Uterus (tissue), 4 donors: ENCODE measurements at places on chromosomes 5 and 9.

- no peak for DNase-seq
Observed at GRCh38 chr5:14760548-14761002, 96.1 kb downstream of the OTULIN start.

DNA sequence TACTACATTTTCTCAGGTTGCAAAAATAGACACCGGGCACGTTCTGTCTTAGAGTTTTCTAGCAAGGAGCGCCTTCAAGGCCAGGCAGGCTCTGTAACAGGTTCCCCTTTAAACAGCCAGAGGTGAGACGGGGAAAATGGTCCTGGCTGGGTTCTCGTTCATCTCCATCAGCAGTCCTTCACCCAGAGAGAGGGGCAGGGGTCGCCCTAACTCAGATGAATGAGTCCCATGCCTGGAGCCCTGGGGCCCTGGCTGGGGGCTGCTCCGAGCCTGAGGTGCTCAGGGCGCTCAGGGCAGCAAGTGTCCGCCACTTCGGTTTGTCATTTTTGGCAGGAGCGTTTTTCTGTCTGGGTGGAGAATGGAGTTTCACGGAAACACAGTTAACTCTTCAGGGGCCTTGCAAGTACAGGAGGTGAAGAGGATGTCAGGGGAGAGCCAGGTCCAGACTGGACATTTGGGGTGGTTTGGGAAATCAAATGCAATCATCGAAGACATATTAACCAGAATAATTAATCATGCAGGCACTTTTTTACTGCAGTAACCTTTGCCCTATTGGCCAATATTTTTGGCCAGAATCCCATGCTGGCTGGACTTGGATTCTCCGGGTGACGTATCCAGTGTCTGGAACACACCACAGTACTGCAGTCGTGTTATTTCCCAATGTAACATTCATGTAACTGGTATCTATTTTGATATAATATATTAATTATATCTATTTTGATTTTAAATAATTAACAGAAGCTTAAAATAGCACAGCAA lies 2.9 kb downstream of the NTNG2 start:
- DNase-seq, result no peak

GRCh38 chr9:75117564-75117963 lies 29.2 kb downstream of the OSTF1 start:
- no peak for DNase-seq

- DNase-seq, result peak; percentile 6
Observed at GRCh38 chr5:684751-685216, 8.4 kb downstream of the TPPP start.
